ENCODE measurements at places on chromosomes 3 and 15. TPM values are rescaled to one million over a fixed set of nuclear protein-coding genes. Genes with fewer than 3 reads are reported as not detected.
A peak's percentile ranks its signal among the peaks of the same experiment; 100 is the strongest.

The PCSK6 gene
- total RNA-seq = 7.3 TPM

The SPATA12 gene
- not detected for total RNA-seq

DNA sequence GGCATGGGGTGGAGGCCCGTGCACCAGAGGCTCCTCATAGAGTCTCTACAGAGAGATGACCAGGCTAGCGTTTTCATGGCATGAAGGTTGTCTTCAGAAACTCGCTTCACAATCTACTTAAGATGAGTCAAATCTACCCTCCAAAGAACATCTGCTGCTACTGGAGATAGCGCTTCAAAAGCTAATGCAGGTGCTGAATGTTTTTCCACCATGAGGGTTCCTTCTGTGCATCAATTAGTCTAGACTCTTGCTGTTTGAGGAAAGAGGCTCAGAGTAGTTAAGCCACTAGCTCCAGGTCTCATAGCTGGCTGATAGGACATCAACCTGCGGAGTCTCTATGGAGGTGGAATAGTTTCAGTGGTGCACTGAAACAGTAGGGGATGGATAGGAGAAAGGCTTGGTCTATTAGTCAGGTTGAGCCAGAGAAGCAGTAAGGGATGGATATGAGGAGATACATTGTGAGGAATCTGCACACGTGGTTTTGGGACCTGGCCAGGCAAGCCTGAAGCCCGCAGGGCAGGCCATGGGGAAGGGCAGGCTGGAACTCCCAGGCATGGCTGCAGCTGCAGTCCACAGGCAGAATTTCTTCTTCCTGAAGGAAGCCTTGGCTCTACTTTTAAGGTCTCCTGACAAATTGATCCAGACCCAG is 117.5 kb downstream of the APBA2 start:
- no peak for DNase-seq

The TCTA gene
- total RNA-seq = 76.7 TPM

- no peak for DNase-seq
These were observed 479.2 kb downstream of the LPP start for GRCh38 chr3:188633206-188633605.

The TPRG1 gene
- total RNA-seq = 2.7 TPM

GRCh38 chr3:141392416-141392815 is 24.1 kb downstream of the ZBTB38 start:
- no peak for DNase-seq

DNA sequence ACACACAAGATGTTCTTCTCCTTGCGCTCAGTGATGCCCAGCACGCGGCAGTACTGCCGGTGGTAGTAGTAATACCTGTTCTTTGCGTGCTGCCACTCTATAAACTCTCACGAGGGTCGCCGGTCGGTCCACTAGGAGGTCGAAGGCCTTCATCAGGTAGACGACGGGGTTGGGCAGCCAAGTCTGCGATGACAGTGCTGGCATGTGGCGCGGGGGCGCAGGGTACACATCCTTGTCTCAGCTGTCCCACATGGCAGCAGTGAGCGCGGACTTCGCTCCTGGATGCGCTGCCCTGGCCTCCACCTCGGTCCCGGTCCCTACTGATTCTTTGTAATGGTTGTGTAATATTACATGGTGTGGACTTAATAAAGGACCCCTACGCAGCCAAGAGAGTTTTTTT is 50.1 kb upstream of the CGNL1 start:
- no peak for DNase-seq

- no peak for DNase-seq
These were observed 8.0 kb upstream of the OXTR start for GRCh38 chr3:8777201-8777977.

The GABRG3 gene
- total RNA-seq = not detected

The ARGFX gene
- total RNA-seq = not detected

- no peak for DNase-seq
These were observed 183.5 kb downstream of the TJP1 start for GRCh38 chr15:29638781-29639180.

DNA sequence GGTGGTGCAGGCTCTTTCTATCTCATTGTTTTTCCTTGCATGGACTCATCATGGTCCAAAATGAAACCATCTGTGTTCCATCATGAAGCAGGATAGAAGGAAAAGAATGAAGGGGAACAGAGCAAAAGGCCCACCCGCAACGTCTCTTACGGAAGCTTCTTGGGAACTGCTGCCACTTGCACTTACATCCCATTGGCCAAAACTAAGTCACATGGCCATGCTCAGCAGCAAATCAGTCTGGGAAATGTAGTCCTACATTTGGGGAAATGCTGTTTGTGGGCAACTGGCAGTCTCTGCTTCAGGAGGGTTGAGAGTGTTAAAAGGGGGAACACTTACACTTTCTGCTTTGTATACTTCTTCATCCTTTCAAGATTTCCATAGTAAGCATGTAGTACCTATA is 191.6 kb downstream of the SV2B start:
- no peak for DNase-seq

DNA sequence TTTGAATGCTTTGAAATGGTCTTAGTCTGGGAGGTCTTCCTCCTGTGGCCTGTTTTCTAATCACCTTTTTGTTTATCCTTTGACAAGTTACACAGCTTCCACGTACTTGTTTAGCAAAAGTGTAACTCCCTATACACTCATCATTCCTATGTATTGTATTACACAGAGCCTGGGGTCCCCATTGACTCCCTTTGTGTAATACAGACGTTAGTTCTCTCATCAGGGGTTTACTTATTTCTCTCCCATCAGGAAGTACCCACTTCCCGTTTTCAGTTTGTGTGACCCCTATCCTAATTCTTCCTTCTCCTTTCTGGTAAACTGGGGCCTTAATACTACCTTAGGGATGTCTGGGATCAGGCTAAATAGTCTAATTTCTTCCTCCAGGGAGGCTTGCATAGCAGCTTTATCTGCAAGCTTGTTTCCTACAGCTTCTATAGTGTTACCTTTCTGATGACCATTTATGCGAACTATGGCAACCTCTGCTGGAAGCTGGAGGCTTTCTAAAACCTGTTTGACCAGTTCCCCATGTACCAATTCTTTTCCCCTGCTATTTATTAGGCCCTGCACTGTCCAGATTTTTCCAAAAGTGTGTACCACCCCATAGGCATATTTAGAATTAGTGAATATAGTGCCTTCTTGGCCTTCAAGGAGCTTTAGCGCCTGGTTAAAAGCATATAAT is 22.4 kb downstream of the ARL8B start:
- DNase-seq = no peak

DNA sequence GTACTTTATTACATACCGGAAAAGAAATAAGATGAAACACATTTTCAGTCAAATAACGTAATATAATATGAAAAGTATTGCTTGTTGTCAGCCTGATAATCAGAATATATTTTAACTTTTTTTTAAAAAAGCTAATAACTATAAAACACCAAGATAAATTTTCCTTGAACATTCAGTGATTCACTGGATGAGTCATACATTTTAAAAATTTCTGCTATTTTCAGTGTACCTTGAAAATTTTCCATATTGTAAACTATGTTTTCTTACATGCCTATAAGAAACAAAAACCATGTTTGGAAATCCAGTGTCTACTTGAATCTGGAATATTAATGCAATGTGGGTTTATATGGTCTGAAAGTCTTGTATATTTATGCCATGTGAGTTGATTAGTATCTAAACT is 36.3 kb upstream of the MEIS2 start:
- no peak for DNase-seq

GRCh38 chr15:61558172-61559136 is 329.4 kb upstream of the RORA start:
- DNase-seq = no peak

- DNase-seq = no peak
These were observed 99.8 kb downstream of the KCNH8 start for GRCh38 chr3:19248143-19248542.

DNA sequence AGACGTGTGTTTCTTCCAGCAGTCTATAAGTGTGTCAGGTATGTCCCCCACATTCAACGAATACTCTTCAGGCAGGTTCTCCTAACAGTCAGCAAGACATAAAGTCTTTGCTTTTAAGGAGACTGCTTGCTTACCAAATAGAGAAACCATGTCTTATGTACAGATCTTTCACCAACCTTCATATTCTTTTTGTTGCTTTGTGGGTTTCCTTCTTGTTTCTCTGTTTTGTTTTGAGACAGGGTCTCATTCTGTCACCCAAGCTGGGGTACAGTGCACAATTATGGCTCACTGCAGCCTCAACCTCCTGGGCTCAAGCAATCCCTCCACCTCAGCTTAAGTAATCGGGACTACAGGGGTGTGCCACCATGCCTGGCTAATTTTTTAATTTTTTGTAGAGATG is 14.3 kb downstream of the DYNC1LI1 start:
- DNase-seq = no peak

- no peak for DNase-seq
These were observed 648.7 kb upstream of the CCDC54 start for GRCh38 chr3:106728315-106729098.

DNA sequence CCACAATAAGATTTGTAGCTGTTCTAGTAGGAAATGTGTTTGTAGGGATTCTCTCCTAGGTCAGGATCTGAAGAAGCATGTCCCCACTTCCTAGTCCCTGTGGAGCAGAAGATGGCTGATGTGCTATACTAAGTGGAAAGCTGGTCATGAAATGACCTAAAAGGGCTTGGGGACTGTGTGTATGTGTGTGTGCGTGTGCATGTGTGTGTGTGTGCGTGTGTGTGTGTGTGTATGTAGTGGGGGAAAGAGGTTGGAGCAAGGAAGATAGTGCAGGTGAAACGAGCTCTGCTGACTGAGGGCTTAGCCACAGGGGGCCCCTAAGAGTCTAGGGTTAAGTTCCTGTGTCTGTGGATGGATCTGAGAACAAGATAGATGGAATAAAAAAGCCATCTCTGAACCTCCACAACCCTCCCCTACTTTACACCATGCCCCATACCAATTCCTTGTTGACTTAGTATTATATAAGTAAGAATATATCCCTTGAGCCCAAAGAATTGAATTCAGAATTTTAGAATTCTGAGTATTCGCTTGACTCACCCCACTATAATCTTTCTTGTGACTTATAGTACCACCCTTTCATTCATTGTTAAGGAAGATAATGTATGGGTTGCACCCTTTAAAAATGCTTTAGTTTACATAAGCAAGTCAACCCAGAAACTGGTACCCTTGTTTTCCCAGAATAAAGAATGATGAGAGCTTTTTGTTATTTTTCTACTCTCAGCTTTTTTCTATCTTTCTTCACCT is 96.1 kb downstream of the RPL22L1 start:
- DNase-seq = no peak

The LRRC31 gene
- 0.76 TPM for total RNA-seq

The MORC1 gene
- total RNA-seq = 0.06 TPM

DNA sequence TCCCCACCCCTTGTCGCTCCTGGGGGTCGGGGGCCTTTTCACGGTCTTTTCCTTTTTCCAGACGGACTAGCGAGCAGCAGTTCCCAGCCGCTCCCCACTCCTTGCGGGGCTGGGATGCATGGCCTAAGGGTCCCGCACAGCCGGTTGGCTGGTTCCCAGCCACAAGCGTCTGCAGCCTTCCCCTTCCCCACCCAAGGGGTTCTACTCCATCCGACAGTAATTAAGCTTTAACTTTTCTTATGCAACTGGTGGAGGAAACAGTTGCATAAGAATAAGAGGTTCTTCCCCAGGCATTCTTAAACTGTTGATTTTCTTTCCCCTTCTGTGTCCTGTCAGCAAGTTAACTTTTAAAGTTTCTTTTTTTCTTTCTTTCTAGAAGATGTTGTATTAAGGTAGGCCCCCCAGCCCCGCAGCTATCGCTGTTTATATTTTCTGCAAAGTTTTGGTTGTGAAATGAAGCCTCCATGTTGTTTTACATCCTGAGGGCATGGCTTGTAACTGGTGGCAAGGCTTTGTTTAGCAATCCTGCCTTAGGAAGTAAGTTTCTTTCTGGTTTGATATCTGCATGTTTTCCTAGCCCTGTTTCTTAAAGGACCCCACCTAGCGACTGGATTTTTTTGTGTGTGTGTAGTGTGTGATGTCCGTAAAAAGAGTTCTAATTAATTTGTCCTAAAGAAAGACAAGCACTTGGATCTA is 207.5 kb downstream of the ZNF385D start:
- no peak for DNase-seq

DNA sequence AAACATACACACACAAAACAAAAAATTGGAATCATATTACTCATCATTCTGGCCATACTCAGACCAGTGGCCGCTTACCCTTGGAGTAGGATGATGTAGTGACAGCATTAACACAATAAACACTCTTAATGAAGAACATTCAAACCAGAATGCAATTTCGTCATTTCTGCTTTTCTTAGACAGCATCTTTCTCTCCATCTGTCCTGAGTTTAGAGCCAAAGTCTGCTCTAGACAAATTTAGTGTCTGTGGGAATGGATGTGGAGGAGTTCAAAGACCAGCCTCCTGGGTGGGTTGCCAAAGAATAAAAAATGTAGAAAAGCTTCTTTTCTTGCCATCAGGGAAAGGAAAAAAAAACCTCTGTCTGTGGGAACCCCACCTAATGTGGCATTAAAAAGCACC is 212.4 kb upstream of the POU1F1 start:
- no peak for DNase-seq

DNA sequence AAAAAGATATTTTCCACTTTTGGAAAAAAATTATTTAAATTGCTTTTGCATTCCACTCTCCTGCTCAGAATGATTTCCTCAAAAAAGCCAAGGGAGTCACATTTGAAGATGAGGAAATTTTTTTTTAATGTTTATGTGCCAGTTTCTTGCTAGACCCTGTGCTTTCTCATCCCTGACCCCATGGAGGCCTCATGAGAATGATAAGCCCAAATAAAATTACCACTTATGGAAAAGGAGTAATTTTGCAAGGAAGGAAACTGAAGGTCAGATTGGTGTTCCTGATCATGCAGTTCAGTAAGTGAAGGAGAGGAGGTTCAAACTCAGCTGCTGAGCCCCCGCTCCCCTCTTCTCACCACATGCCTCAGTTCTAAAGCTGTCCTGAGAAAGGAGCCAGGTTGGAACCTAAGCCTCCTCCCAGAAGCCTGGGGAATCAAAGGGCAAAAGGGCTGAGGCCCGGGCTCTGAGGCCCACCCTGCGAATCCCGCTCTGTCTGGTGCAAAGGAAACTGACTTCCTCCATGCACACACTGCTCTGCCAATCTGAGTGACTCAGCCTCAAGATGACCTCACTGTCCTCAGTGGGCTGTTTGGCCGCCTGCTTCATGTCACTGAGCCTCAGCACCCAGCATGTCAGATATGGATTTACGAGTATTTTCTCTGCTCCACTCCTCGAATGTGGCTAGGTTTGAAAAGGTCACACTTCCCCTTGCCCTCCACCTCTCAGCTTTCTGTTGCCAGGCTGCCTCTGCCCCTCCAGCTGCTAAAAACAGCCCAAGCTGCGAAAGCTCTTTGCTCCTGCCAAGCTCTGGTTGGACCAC is 56.9 kb upstream of the FLNB start:
- peak; percentile 72 for DNase-seq

DNA sequence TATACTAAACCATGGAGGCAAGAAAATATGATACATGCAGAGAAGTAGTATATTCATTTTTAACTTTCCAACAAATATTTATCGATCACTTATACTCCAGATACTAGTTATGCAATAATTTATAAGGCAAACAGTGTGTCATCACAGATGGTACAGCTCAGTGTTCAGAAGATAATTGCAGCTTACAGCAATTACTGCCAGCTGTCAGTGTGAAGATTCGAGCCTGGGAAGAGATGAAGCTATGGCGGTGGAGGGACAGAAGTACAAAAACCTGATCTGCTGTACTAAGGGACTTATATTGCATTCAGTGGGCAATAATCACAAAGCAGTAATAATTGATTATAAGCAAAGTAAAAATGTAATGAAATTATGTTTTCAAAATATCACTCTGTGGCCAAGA is 170.6 kb upstream of the EPHA3 start:
- DNase-seq = no peak

GRCh38 chr3:171366043-171366442 is 94.2 kb downstream of the TNIK start:
- no peak for DNase-seq

GRCh38 chr3:13285007-13285567 is 135.0 kb downstream of the NUP210 start:
- DNase-seq = no peak

- DNase-seq = no peak
These were observed 87.5 kb upstream of the SNRPA1 start for GRCh38 chr15:101382544-101382943.
